ENCODE measurements at places on chromosomes 2 and 18.
A peak's percentile ranks its signal among the peaks of the same experiment; 100 is the strongest.

GRCh38 chr18:25651553-25651952 is 299.6 kb upstream of the ZNF521 start:
- DNase-seq, result no peak

GRCh38 chr2:226600184-226600583 is 199.4 kb downstream of the IRS1 start:
- DNase-seq, result no peak

DNA sequence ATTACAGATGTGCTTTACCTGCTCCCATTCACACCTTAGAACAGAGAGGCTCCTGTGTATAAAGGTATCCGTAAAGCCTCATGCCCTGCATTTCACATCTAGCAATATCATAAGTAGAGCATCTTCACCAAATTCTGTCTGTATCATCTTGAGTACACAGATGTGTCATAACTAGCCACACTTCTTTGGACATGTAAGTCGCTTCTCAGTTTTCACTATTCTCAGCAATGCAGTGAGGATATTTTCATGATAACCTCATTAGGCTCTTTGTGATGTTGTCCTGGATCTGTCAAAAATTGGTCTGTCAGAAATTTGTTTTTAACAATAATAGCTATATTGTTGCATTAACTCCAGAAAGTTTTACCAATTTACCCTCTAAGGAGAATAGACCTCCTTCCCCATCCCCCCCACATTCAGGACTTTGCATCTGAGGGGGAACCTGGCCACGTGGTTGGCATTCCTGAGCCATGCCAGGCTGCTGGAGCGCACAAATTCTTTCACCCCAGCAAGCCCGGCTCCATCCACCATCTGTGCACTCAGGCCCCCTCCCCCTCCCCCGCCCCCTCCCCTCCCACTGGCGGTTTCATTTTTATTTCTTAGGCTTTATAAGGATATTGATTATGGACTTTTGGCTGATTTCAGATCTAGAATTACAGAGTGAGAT is 34.1 kb downstream of the AGAP1 start:
- DNase-seq, result no peak

GRCh38 chr2:110881908-110882307 is 149.5 kb downstream of the ACOXL start:
- DNase-seq, result no peak

- DNase-seq, result no peak
These were observed 73.5 kb downstream of the FBXO15 start for GRCh38 chr18:74073957-74074667.

DNA sequence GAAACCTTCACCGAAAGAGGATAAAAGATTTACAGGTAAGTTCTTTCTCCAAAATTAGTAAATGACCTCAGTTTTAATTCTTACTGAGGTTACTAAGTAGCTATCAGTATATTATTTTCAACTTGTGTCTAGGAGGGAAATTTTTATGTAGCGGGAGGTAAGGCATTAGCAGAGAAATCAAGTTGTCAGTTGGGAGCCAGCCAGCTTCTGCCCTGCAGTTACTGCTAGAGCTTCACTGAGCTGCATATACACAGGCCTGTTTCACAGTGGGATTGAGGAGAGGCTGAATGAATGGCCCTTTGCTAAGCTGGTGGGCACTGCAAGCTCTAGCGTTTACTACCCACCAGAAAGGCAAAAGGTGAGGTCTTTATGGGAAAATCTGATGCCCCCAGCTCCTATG is 105.7 kb downstream of the ACAA2 start:
- DNase-seq, result no peak

DNA sequence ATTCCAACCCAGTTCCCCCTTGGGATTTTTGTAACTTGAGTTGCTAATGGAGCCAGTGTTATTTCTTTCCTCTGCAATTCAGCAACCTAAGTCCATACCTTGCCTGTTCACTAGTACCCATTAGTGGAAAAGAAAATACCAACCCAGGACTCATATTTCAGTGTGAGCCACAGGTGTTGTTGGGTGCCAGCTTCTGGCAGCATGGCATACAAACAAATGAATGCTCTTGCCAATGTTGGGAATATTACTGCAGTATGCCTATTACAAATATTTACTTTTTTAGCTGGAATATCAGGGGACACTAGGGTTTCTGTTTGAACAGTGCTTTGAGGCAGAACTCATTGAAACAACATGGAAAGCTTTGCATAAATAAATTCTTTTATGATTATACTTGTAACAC is 130.2 kb downstream of the NCKAP5 start:
- no peak for DNase-seq

- no peak for DNase-seq
These were observed 32.4 kb downstream of the NDUFAF7 start for GRCh38 chr2:37263839-37264238.

DNA sequence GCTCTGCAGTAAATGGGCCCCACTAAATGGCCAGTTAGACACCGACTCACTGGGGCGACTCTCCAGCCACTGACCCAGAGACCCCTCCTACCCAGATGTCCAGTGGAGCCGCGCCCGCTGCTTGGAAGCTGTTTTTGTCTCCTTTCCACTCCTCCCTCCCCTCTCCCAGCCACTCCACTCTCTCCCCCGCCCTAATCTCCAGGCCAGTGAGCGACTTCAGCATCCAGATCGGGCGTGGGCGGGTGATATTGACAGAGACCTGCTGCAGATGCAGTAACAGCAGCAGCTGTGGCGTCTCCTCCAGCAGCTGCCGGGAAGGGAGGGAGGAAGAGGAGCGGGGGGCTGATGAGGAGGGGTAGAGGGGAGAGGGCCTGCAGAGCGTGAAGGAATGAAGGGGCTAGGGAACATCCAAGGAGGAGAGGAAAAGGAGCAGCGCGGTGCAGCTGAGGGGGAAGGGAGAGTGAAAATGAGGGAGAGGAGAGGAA is at the start of gene SCN7A:
SCN7A (minus strand) TSS at position 110 of the 485 bp plus-strand sequence. CDS start 16,553 bp downstream, outside the sequence.
- peak; percentile 40 for DNase-seq

DNA sequence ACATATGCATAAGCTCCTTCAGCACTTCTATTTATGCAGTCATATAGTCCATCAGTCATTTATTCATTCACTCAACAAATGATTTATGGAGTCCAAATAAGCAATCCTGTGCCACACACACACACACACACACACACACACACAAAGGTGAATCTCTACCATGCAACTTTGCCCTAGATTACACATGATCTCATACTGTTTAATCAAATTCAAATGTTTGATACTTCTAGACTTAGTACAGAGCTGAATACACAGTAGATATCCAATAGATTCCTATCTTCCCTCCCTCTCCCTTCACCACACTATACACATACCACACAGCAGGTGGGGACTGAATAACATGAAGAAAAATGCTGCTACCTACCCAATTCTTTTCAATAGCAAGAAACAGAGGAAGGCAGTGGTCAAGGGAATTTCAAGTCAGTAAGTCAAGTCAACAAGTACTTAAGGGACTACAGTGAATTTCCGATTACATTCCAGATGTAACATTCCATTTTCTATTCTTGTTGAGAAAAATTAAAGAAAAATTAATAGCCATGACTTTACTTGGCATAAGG is 65.4 kb downstream of the EPG5 start:
- no peak for DNase-seq

GRCh38 chr2:218270721-218271486 is 585 bp downstream of the PNKD start:
- peak; percentile 50 for DNase-seq

- DNase-seq, result no peak
These were observed at the start of gene LAMA1 for GRCh38 chr18:7117390-7118355. TSS of gene LAMA1 (minus strand) at chr18:7117797. CDS start at chr18:7117720, 77 bp downstream.

DNA sequence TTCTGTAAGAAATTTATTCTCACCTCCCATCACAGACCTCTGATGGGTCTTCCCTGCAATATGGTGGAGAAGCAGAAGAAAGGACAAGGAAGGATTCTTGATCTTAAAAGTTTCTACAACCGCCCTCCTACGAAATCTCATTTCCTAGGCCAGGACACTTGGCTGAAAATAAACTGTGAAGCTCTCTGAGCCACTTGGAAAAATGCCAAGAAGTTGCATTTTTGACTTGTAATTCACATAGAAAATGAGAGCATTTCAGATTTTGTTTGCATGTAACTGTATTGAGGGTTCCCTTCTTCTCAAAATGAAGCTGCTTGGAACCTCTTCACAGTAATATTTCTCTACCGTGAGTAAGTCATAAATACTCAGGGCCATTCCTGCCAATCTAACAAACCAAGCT is 458.3 kb upstream of the SLC14A2 start:
- no peak for DNase-seq

DNA sequence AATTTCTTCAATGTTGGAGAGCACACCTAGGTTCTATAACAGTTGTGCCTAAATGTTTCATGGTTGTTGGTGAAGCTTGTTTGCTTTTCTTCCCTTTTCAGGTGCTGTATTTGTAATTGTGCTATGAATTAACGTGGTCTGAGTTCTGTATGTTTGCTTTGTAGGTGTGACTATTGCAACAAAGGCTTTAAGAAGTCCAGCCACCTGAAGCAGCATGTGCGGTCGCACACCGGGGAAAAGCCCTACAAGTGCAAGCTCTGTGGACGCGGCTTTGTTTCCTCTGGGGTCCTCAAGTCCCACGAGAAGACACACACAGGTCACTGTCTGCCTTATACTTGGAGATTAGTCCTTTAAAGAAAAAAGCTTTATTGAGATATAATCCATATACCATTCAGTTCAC is 91.2 kb downstream of the ZNF236 start:
- peak; percentile 49 for DNase-seq

GRCh38 chr2:147603447-147603846 is 241.4 kb upstream of the ACVR2A start:
- DNase-seq, result no peak

DNA sequence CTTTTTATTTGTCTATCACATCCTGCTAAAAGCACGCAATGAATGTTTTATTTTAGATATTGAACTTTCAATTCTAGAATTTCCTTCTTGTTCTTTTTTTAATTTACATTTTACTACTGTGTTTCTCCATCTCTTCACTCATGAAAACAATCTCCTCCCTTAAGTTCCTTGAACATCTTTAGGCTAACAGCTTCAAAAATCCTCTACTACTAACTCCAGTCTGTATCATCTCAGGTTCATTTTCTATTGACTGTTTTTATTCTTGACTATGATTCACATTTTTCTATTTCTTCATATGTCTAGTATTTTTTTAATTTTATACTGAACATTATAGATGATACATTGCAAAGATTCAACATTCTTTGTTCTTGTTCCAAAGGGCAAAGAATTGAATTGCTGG is 79.2 kb upstream of the NCK2 start:
- no peak for DNase-seq

DNA sequence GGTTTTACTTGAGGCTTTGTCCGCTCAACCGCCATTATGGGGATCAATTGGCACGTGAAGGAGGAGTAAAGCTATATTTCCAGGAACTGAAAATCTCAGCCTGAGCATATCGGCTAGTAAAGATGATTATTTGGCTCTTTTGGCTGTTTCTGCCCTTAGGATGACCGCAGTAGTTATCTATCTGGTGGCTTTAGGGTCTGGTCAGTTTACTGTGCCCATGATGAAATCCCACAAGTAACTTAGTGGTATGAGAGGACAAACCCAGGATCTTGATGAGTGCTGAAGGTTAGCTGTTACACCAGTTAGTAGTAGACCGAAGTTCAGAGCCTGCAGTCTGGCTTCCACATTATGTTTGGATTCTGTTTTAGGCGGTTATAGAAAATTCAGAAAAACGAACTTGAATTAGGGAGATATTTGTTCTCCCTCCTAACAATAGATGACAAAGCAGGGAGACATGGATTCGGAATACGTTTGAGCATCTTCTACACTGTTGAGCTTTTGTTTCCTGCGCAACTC is 1.2 kb downstream of the MAT2A start:
- no peak for DNase-seq

GRCh38 chr18:46161703-46162396 is 57.7 kb downstream of the HAUS1 start:
- no peak for DNase-seq

DNA sequence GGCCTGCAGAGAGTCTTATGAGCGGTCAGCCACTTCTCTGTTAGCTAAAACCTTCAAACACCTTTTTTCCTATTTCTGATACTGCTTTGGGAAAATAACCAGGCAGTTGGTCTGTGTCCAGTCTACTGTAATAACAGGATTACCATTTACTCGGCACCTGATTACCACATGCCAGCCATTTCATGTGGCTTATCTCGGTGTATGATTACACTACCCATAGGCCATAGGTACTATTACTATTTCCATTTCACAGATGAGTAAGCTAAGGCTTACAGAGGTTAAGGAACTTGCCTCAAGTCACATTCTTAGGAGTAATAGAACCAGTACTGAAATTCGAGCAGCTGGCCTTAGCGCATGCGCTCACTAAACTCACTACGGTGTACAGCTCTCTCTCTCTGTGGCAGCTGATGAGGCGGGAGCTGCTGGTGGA is 147.2 kb upstream of the L3MBTL4 start:
- DNase-seq, result no peak

DNA sequence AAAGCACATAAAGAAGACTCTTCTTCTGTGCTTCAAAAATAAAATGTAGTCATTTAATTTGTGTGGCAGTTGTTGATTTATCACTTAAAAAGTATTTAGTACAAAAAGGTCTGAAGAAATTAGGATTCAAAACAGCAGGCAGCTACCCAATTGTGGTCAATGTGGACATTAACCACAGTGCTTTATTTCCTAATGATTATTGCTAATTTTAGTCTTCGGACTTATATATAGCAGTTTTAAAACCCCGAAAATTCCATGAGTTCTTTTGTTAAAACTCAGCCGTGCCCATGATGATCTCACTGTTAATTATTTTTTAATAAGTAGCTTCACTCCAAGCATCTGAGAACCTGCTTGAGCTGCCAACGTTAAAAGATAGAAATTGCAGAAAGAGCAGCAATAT is 594.3 kb downstream of the STK39 start:
- DNase-seq, result no peak

DNA sequence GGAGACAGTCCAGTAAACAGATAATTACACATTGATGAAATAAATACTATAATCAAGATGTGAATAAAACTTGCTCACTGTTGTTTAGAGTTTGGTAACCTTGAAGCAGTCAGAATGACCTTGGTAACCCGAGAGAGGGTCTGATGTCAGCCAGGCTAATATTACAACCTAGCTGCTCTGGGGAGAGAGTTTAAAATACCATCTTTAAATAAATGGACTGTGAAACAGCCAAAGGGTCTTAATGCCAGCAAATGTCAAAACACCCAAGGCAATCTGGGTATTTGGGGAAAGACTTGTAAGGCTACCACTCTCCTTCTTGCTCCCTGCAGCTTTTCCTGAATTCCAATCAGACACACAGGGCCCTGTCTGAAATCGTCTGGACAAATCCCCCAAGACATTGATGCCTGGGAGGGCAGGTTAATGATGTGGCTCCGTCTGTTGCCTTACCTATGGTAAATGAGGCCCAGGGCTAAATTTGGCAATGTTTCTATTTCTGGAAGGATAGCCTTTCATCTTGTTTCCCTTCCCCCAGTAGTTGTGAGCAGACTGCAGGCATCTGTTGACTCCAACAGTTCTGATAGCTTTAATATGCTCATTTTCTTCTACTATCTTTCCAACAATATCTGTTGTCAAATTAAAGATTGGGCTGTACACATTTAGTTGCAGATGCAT is 43.0 kb upstream of the ITGB6 start:
- no peak for DNase-seq

DNA sequence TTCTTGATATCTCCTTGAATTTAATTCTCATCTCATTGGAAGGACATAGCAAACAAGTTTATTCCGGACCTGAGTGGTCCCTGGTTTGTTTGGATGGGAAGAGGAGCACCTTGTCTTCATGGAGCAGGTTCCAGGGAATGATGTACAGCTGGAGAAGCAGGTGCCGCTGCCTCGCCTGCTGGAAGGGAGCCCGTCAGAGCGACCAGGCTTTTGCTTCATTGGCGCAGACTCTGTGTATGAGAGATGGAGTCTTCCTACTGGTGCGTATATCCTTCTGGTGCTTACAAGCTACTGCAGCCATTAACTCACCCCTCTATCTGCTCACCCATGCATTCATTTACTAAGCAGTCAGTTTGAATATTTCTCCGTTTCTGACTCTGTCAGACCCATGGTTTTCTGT is 11.6 kb upstream of the ALLC start:
- no peak for DNase-seq
